SJCRH30 (cell line): ENCODE measurements at places on chromosomes 1 and 21. TPM values are rescaled to one million over a fixed set of nuclear protein-coding genes. Genes with fewer than 3 reads are reported as not detected.

PROK1 gene
- total RNA-seq, result not detected in 2 replicates

TTC34 gene
- total RNA-seq, result 0.33 and 0.38 TPM in 2 replicates

PTPRU gene
- 12.3 and 16.3 TPM in 2 replicates for total RNA-seq

SPTA1 gene
- not detected in 2 replicates for total RNA-seq

TRAPPC3 gene
- total RNA-seq, result 76.0 and 78.6 TPM in 2 replicates

MYOCOS gene
- total RNA-seq, result not detected in 2 replicates

PARS2 gene
- total RNA-seq, result 9.8 and 11.8 TPM in 2 replicates

SYT14 gene
- not detected in 2 replicates for total RNA-seq

SYCP1 gene
- total RNA-seq, result not detected in 2 replicates

PADI2 gene
- 4.3 and 4.6 TPM in 2 replicates for total RNA-seq

SLC22A15 gene
- total RNA-seq, result not detected in 2 replicates

PTPN22 gene
- total RNA-seq, result 1.4 and 2.0 TPM in 2 replicates

SH3BGR gene
- 8.3 and 9.6 TPM in 2 replicates for total RNA-seq

CYP4X1 gene
- not detected in 2 replicates for total RNA-seq

NR1I3 gene
- not detected in 2 replicates for total RNA-seq

ENAH gene
- total RNA-seq, result 206 and 246 TPM in 2 replicates

ANKRD45 gene
- total RNA-seq, result not detected in 2 replicates

S100A8 gene
- total RNA-seq, result not detected in 2 replicates

WNT3A gene
- total RNA-seq, result not detected in 2 replicates

STIL gene
- total RNA-seq, result 48.5 and 53.4 TPM in 2 replicates

TNFRSF4 gene
- total RNA-seq, result 2.8 and 4.7 TPM in 2 replicates

APOBEC4 gene
- not detected in 2 replicates for total RNA-seq

TMEM269 gene
- 0.05 and 0.06 TPM in 2 replicates for total RNA-seq

CD244 gene
- total RNA-seq, result not detected in 2 replicates

NID1 gene
- total RNA-seq, result 27.4 and 29.6 TPM in 2 replicates

INAVA gene
- total RNA-seq, result 16.1 and 19.8 TPM in 2 replicates

IVL gene
- total RNA-seq, result not detected in 2 replicates

LCE2C gene
- total RNA-seq, result not detected in 2 replicates

TLCD4 gene
- total RNA-seq, result 45.9 and 46.5 TPM in 2 replicates

CRYBG2 gene
- total RNA-seq, result not detected in 2 replicates

CCDC17 gene
- total RNA-seq, result 0.46 and 1.3 TPM in 2 replicates

TNFRSF14 gene
- 0.51 TPM in 1 of 2 replicates, not detected in the other for total RNA-seq

CCDC30 gene
- 0.40 and 0.51 TPM in 2 replicates for total RNA-seq

HHIPL2 gene
- total RNA-seq, result 9.5 and 11.7 TPM in 2 replicates

LRRC71 gene
- not detected in 2 replicates for total RNA-seq

MTF2 gene
- 49.6 and 57.2 TPM in 2 replicates for total RNA-seq

RAB42 gene
- total RNA-seq, result not detected in 2 replicates
